ENCODE measurements at places on chromosomes 12 and 14.
A peak's percentile ranks its signal among the peaks of the same experiment; 100 is the strongest.

- DNase-seq = no peak
Measured at GRCh38 chr14:89504602-89505313, 87.7 kb upstream of the FOXN3 start.

DNA sequence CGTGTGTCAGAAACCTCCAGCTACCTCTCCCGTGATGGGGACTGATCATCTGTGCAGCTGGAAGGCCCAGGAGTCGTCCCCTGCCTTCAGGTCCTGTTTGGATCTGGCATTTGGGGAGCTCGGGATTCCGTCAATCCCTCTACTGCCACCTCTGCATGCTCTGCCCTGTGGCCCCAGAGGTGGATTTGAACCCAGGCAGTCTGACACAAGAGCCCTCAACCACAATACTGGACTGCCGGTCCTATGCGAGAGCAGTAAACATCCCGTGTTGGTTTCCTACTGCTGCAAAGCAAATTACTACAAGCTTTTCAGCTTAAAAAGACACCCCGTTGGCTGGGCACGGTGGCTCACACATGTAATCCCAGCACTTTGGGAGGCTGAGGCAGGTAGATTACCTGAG lies 121.9 kb upstream of the FKBP4 start:
- no peak for DNase-seq

DNA sequence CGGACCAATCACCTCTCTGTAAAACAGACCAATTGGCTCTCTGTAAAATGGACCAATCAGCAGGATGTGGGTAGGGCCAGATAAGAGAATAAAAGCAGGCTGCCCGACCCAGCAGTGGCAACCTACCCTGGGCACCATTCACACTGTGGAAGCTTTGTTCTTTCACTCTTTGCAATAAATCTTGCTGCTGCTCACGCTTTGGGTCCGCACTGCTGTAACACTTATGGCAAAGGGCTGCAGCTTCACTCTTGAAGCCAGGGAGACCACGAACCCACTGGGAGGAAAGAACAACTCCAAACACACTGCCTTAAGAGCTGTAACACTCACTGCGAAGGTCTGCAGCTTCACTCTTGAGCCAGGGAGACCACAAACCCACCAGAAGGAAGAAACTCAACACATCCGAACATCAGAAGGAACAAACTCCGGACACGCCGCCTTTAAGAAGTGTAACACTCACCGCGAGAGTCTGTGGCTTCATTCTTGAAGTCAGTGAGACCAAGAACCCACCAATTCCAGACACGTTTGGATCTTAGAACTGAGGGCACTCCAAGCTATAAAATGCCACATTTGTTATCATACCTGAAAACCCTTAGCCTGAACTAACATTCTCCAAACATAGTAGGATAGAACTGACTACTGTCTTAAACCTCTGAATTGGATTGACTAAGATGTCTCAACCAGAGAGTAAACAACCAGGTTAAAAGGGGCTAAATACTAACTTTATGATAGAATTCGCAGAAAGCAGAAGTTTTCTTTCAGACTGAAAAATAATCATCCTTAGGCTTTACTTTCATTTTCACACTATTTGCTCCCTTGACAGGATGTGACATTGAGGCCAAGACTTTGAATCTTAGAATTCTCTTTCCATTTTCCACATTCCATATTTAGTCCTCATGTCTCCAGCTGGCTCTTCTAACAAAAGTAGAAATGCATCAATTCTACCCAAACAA lies 33.6 kb downstream of the CDKL1 start:
- peak; percentile 10 for DNase-seq

GRCh38 chr12:19869413-19869812 lies 430.1 kb downstream of the AEBP2 start:
- no peak for DNase-seq

- no peak for DNase-seq
Measured at GRCh38 chr12:50314636-50315312, 31.5 kb upstream of the LIMA1 start.

- DNase-seq = no peak
Measured at GRCh38 chr12:15580431-15580830, 208.8 kb downstream of the EPS8 start.

Measured in activated effector memory CD4-positive, alpha-beta T cell treated with Interleukin-2 at 50 U/mL for 16 hours (primary cell).